ENCODE measurements at places on chromosomes 3 and 15.

GRCh38 chr3:40191850-40192448 is 117.6 kb upstream of the EIF1B start:
- DNase-seq = peak; percentile 41

- no peak for DNase-seq
Measured at GRCh38 chr15:66805202-66805885, 103.3 kb downstream of the SMAD6 start.

GRCh38 chr3:169969174-169970095 is 2.8 kb downstream of the SEC62 start:
- DNase-seq = no peak

DNA sequence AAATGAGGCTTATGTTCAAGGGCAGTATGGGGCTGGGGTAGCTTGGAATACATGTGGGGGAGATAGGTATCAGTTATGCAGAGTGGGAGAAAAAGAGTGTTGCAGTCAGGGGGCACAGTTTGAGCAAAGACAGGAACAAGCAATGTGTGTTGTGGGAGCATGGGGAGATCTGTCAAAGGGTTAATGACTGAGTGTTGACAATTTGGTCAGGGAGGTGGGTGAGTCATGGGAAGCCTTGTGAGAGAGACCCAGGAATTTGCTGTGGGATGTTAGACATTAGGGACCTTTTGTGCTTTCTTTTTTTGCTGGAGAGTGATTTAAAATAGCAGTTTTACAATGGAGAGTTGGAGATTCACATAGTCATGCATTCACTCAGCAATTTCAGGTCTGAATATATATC is 221.6 kb upstream of the NR2E3 start:
- no peak for DNase-seq
